ENCODE measurements at places on chromosomes 16 and 17. TPM values are rescaled to one million over a fixed set of nuclear protein-coding genes. Genes with fewer than 3 reads are reported as not detected.
A peak's percentile ranks its signal among the peaks of the same experiment; 100 is the strongest.

DNA sequence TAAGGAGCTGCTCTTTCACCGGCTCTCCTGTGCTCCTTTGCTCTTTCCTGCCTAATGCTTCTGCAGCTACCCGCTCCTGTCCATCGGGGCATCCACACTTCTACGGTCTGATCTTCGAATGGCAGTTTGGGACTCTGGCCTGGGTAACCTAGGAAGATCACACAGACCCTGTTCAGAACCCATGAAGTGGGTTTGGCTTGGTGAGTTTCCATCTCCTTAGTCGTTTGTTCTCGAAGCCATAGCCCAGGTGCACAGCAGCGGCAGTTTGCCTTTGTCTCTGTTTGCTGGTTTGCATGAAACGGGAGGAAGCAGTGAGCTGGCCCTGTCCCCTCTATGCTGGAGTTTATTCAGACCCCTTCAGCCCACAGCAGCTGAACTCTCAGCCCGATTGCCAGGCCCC, 29.0 kb downstream of the PSMD7 start:
- no peak for DNase-seq

DNA sequence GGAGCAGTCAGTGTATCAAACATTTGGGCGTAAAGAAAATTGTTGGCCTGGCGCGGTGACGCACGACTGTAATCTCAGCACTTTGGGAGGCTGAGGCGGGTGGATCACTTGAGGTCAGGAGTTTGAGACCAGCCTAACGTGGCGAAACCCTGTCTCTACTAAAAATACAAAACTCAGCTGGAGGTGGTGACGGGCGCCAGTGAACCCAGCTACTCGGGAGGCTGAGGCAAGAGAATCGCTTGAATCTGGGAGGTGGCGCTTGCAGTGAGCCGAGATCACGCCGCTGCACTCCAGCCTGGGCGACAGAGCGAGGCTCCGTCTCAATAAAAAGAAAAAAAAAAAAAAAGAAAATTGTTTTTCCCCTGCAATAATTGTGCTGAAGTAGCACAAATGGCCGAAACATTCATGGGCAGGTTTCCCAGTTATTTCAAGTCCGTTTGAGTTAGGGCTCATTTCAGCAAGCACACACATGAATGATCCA, 1.4 kb downstream of the GCSH start:
- no peak for DNase-seq

Gene ABCA9
- polyA plus RNA-seq = 0.12 TPM

- DNase-seq = no peak
Measured at GRCh38 chr17:53942898-53943297, 120.2 kb downstream of the KIF2B start.

- DNase-seq = no peak
Measured at GRCh38 chr16:89920723-89921122, 2.1 kb downstream of the MC1R start.

Gene STH
- polyA plus RNA-seq = not detected

DNA sequence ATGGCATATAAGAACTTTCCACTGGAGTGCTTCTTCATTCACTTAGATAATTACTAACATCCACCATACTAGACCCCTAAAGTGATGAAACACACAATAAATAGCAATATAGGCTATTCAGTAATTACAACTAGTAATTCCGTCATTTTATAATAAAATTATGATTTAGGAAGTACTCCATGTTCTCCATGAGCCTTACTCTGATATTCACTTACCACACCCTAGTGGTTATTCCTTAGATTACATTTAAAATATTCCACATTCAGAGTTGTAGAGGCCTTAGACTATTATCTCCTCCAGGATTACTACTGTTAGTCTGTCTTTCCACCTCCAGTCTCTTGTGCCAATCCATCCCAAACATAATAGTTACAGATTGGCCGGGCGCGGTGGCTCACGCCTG, 62.4 kb downstream of the STH start:
- no peak for DNase-seq

DNA sequence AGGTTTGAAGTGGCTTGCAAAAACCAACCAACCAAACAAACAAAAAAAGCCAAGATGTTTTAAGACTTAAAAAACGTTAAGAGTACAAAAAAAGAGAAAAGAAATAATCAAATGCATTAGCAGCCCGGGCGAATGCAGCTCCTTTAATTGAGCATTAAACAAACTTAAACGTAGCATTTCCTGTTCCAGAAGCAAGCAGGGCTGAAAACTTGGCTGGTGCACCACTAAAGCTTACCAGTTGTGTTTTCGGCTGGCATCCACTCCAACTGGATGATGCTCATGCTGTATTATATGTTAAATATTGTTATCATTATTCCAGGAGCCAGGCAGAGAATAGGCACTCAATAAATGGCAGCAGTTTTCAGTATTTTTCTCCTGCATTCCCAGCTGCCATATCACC, 45.1 kb downstream of the IRX6 start:
- DNase-seq = no peak

GRCh38 chr17:56917559-56918296, 3.9 kb upstream of the TRIM25 start:
- no peak for DNase-seq

Gene SP2
- 2.7 TPM for polyA plus RNA-seq

Gene FN3KRP
- polyA plus RNA-seq = 16.4 TPM

DNA sequence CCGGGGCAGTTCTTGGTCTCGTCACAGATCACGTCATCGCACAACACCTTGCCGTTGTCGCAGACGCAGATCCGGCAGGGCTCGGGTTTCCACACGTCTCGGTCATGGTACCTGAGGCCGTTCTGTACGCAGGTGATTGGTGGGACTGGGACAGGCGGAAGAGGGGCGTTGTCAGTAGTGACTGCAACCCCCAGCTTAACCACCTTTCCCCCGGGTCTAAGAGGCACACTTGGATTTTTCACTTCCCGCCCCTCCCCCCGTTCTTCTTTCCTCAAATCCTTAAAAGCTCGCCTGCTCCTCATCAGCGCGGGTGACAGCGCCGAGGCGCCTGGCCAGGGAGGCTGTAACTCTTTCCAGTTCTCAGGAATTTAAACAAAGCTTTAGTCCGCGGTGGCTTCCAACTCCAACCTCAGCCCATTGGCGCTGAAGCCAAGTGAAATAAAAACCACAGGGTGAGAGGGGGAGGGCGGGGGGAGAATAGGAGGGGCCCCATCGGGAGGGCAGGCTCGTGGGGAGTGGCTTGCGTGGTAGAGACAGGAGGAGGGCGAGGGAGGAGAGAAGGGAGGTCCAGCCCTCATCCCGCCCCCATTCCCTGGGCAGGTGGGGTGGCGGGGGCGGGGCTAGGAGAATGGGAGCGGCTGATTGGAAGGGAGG, 1.5 kb downstream of the COL1A1 start:
- DNase-seq = peak; percentile 91

- DNase-seq = no peak
Measured at GRCh38 chr16:83947642-83948234, 5.3 kb upstream of the OSGIN1 start.

DNA sequence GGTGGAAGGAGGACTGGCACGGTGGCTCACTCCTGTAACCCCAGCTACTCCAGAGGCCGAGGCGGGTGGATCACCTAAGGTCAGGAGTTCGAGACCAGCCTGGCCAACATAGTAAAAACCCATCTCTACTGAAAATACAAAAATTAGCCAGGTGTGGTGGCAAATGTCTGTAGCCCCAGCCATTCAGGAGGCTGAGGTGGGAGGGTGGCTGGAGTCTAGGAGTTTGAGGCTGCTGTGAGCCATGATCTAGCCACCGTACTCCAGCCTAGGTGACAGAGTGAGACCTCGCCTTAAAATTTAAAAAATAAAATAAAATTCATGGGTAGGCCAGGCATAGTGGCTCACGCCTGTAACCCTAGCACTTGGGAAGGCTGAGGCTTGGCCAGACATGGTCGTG, 1.2 kb upstream of the RPH3AL start:
- no peak for DNase-seq

DNA sequence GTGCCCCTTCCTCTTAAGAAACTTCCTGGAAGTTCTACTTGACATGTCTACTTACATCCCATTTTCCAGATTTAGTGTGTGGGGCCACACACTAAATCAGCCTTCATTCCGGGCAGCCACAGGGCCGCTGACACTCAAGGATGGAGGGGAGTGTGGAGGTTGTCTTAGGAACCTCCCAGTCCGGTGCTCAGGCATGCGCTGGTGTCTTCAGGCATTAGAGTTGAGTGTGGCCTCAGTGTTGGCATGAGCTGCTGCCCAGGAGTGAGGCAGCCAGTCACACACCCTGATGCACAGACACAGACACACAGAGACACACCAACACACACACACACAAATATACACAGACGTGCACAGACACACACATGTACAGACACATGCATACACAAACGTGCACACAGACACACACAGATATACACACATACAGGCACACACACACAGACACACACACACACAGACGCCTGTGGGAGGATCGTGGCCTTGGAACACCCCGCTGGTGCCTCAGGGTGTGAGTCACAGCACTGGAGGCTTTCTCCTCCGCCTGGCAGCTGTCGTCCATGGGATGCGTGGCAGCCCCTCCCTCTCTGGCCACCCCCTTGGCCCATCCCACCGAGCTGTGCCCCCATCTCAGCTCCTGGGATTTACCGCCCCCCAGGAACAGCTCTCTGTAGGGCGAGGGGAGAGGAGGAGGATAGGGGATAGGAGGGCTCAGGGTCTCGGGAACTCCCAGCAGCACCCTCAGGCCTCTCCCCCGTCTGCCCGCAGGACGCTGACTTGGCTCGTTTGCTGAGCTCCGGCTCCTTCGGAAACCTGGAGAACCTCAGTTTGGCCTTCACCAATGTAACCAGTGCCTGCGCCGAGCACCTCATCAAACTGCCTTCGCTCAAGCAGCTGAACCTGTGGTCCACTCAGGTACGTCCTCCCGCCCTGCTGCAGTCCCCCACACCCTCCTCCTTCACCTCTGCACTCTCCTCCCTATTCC, 75.6 kb upstream of the PLCG2 start:
- no peak for DNase-seq

Gene SLC5A11
- not detected for polyA plus RNA-seq

DNA sequence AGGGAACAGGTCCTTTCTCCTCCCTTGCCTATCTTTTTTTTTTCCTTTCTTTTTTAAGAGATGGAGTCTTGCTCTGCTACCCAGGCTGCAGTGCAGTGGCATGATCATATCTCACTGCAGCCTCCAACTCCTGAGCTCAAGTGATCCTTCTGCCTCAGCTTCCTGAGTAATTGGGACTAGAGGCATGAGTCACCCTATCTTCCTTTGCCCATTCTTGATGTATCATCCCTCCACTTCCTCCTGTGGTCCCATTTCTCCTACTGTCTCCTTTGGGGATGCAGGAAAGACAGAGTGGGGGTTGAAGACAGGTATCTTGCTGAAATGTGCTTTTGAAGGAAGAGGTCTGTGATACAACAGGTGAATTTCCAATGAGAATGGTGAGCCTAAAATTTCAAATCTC, 5.5 kb downstream of the MYO19 start:
- no peak for DNase-seq

DNA sequence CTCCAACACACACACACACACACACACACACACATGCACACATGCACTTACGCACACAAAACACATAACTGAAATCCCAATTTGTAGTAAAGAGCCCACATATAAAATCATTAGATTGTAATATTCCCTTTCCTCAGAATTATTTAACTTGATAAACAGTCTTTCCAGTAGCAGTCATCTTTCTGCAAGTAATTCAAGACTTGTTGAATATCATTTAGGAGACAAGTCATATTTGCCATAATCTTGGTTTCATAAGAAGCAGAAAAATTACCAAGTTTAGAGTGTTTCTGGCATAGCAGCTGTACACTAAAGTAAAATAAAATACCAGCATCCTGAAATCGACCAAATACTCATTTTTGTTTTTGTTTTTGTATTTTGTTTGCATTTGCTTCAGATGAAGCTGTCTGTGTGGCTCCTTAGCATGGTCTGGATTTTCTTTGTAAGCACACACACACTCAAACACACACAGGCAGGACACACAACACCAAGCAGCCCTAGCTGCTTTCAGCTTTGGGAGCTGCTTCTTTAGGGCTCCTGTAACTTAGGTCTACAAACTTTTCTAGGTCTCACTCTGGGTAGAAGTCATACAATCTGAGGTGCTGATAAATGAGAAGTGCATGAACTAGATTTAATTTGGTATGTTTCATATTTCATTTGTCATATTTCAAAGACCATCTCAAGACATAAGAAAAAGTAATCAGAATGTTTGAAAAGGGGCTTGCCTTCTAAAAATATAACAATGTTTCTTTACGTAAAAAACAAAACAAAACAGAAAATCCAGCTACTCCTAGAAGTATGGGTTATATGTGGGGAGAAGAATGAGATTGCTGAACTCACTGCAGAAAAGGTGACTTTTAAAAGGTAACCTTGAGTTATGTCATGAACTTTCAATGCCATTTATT, 3.0 kb downstream of the SALL1 start:
- DNase-seq = no peak

- DNase-seq = no peak
Measured at GRCh38 chr17:66135896-66136295, 56.0 kb downstream of the CEP112 start.

GRCh38 chr16:53041320-53042051, 11.2 kb downstream of the CHD9NB start:
- no peak for DNase-seq

Data from AG04450 (cell line).